Vagina (tissue), 2 donors: ENCODE measurements at places on chromosomes 1 and 21.

DNA sequence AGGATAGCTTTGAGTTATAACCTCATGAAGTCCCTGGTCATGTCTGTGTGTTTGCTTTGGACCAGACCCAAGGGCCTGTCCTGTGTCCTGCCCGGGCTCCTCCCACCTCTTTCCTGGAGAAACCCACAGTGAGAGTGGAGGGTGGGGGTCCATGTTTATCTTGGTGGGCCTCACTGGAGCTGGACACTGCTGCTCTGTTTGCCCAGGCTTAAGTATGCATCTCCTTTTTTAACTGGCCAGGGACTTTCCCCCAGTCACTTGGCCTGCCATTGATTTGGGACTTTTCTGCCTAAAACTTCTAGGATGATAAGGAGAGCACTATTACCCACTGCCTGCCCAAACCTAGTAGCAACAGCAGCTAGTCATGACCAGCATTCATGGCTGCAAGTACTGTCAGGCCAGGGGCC lies 49.8 kb downstream of the DDR2 start:
- DNase-seq = no peak

- DNase-seq = no peak
Observed at GRCh38 chr1:26359981-26360806, 6.3 kb upstream of the CRYBG2 start.

- DNase-seq = no peak
Observed at GRCh38 chr1:32886004-32886827, at the start of gene HPCA. HPCA (plus strand) TSS chr1:32886491; CDS start chr1:32888899, 2,408 bp downstream.

- no peak for DNase-seq
Observed at GRCh38 chr1:225597926-225598575, 54.9 kb downstream of the ENAH start.

GRCh38 chr1:64187646-64188045 lies 15.8 kb upstream of the UBE2U start:
- DNase-seq = no peak

DNA sequence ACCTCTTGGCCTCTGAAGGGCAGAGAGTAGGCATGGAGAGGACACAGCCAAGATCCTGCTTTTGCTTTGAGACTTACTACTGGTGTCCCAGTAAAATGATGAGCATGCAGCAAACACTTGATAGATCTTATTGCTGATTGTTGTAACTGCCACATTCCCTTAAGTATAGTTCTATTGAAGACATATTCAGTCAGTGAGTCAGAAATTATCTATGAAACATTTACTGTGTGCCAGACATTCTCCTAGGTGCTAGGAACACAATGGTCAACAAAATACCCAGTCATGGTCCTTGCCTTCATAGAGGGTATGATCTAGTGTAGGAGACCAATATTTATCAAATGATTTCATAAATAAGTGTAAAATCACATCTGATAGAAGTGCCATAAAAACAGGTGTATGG lies 13.6 kb downstream of the STYXL2 start:
- no peak for DNase-seq

DNA sequence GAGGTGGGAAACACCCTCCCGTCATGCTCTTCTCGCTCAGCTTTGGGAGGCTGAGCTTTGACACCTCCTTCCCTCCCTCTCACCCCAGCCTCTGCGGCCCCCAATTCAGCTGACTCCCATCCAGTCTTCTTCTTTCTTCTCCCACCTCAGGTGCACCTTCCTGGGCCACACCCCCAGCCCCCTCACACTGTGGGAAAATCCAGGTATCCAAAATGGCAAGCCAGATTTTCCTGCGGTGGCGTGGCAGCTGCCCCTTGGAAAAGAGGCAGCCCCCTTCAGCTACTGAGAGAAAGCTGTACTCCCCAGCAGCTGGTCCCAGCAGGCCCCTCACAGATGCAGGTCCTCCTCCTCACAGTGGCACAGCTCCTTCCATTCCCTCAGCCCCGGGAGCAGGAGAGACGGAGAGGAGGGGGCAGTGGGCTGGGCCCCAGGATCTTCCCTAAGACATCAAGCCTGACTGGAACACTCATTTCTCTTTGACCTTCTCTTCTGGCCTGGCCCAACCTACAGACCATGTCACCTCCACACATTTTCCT lies 61.6 kb downstream of the OPTC start:
- no peak for DNase-seq

DNA sequence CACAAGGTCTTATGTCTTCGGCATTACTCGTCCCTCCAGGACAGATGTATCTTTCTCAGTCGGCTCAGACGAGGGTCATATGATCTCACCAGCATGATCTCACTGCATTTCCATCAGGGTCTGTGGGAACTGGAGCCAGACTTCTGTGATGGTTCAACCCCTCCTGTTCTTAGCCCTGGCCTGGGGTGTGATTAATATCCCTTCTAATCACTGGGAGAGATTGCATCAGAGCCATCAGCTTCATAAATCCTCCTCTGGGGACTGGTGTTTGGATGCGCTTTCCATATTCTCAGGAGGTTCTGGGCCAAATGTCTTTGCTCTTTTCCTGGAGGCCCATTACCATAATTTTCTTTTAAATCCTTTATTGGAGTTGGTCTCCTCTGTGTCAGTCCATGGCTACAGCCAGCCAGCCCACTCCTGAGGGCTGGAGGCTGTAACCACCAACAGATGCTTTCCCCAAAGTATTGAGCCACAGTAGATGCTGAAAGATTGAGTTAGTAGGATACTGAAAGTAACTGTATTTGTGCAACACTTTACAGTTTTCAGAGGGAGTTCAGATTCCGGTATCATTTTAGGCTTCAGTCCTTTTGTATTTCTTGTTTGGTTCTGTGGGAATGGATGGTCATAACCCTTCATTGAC lies 20.0 kb downstream of the CACNA1E start:
- DNase-seq = no peak

GRCh38 chr1:200079232-200079940 lies 51.9 kb downstream of the NR5A2 start:
- DNase-seq = no peak

- no peak for DNase-seq
Observed at GRCh38 chr1:162929177-162929576, 68.2 kb upstream of the CCDC190 start.

DNA sequence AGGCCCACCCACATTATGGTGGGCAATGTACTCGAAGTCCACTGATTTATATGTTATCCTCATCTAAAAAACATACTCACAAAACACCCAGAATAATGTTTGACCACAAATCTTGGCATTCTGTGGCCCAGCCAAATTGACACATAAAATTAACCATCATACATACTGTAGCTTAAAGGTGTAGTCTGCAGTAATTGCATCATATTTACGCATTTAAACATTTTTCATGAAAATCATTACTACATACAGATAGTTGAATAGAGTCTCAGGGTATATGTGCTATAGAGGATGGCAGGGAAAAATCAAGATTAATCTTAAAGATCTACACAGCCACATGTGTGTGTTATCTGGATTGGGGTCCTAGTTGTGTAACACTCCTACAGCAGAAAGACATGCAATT lies 14.5 kb downstream of the ZNF697 start:
- no peak for DNase-seq

DNA sequence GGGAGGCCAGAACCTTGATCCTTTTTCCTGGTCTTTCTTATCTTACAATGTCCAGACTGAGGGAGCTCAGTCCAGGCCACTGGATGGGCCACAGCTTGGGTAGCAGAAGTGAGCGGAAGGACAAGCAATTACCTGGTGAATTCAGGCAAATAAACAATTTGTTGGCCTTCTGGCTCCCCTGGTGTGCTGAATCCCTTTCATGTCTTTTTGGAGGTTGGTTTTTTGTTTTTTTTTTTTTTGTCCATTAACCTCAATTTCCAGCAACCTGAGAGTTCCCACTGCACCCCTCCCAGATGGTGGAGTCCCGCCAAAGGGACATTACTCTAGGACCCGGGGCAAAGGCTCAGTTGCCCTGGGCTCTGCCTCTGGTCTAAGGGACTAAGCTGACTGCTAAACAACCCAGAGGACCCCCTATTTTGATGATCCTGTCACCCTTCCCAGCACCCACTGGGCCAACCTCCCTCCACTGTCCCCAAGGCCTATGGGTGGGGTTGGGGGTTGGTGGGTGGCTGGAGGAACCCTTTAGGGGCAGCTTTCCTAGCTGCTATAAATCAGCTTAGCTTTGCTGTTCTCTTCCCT lies 85.5 kb downstream of the KCND3 start:
- DNase-seq = no peak

DNA sequence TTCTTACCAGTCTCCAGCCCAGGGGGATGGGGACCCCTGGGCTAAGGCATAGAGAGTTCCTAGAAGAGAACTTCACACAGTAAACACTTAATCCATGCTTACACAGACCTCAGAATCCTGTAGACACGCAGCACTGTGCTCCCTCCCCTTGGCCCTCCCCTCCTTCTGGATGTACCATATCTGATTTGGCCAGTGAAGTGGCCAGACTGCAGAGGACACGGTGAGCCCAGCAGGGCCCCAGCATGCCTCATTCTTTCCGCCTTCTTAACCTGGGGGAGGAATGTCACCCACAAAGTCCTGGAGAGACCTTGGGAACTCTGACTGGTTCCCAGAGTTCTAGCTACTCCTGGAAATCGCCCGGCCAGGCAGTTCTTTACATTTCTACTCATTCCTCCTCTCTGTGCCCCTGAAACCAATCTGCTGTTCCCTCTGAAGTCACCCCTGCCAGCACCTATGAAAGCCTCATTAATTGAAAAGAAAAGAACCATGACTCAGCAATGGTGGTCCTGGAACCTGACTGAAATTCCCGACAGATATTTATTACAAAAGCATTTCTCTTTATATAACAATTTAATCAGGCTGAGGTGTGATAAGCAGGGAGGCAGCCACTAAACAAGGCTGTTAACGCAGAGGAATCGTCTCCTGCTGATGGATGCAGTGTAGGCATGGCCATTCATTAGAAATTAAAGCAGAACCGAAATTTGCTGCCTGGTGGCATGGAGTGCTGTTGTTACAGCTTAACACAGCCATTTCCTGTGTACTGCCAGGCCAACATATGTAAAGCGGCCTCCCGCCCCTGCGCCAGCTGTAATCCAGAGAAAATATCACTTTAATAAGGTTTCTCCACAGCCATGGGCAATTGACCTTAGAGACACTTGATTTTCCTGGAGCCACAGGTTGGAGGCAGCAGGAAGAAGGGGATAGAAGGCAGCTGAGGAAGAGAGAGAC lies 74.6 kb upstream of the KCND3 start:
- DNase-seq = no peak

GRCh38 chr1:117556341-117556740 lies 49.5 kb upstream of the TENT5C start:
- DNase-seq = no peak

- no peak for DNase-seq
Observed at GRCh38 chr1:91730801-91731732, 154.9 kb downstream of the TGFBR3 start.

DNA sequence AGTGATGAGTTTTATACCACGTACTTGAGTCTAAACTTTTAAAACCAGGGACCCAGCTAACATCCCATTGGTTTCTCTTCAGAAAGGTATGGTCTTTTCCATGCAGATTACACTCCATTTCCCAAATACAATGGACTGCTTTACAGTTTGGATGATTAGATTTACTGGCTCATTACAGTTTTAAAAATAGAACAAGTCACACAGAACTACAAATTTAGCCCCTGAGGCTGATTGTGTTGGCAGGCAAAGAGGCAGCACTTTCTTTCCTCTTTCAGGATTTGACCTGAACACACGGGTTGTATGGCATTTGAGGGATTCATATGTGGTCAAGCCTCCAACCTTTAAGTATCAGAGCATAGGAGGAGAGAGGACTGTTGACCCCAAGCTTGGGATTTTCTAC lies 21.8 kb upstream of the VTCN1 start:
- no peak for DNase-seq

DNA sequence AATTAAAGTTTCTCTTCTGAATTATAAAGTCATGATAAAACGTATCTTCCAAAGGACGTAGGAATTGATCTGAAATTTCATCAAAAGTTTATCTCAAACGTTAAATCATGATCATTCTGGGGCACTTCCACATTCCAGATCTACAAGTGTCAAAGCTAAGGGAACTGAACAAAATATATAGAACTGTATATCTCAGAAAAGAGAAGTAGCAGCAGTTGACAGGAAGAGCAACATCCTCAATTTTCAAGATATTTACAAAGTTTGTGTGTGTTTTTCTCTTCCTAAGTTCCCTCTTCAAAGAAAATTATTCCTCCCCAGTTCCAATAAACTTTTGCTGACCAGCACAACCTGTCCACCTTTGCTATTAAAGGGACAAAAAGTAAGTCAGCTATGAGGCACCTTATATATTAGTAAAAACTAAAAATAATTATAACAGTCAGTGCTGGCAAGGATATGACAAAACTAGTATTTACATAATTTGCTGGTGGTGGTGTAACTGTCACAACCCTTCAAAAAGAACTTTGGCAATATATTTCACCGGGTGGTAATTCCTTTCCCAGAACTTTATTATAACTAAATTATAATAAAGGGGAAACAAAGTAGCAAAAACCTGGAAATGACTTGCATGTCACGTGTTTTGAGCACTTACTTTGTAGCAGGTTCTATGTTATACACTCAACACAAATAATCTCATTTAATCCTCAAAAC lies 38.5 kb upstream of the EYA3 start:
- DNase-seq = no peak

DNA sequence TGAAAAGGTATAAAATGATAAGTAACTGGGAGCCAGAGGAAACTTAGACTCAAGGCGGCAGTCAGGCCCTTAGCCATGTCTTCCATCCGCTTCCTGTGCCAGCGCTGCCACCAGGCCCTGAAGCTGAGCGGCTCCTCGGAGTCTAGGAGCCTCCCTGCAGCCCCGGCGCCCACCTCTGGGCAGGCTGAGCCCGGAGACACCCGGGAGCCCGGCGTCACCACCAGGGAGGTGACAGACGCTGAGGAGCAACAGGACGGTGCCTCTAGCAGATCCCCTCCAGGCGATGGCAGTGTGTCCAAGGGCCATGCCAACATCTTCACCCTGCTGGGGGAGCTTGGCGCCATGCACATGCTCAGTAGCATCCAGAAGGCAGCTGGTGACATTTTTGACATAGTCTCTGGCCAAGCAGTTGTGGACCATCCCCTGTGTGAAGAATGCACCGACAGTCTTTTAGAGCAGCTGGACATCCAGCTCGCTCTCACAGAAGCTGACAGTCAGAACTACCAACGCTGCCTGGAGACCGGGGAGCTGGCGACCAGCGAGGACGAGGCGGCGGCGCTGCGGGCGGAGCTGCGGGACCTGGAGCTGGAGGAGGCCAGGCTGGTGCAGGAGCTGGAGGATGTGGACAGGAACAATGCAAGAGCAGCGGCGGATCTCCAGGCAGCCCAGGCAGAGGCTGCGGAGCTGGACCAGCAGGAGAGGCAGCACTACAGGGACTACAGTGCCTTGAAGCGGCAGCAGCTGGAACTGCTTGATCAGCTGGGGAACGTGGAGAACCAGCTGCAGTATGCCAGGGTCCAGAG lies at the start of gene BECN2:
Gene BECN2, plus strand, starts transcription at position 76 of the 803 bp plus-strand sequence. Its CDS starts 0 bp downstream, at position 76.
- no peak for DNase-seq

- DNase-seq = no peak
Observed at GRCh38 chr1:147840909-147841308, 61.7 kb upstream of the GJA8 start.

DNA sequence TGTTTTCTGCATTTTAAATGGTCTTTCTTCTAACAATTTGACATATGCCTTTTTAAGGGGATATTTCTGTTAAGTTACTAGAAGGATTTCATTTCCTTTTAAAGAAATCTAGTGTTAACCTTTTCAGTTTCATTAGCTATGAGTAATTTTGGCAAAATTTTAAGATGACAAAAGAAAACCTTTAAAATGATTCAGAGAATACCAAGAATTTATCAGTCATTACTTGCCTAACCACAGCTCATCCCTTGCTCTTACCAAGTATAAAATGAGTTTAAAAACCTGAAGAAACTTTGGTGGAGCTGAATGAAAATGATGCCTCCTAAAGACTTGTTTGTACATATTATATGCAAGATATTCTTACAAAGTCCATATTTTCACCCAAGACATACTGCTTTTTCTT lies 101.7 kb downstream of the NEK7 start:
- DNase-seq = no peak

- no peak for DNase-seq
Observed at GRCh38 chr1:36536727-36537126, 54.0 kb upstream of the CSF3R start.
